ENCODE measurements at places on chromosomes 7 and 10.

DNA sequence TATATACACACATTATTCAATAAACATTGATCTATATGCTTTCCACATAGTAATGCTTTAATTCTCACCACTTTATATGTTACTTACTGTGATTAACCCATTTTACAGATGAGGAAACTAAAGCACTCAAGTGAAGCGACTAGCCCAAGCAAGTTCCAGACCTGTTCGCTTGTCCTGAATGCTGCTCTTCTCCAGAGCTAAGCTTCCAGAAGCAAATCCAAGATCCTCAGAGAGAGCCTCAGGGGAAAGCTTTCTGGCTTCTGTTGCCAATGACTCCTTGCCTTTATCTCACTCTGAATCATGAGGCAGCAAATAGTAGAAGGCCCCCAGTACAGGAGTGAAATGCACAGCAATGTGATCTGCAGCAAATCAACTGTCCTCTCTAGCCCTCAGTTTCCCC, 32.2 kb downstream of the XPNPEP1 start:
- no peak for DNase-seq

- DNase-seq: no peak
Observed at GRCh38 chr10:3471472-3471871, 298.9 kb upstream of the PITRM1 start.

DNA sequence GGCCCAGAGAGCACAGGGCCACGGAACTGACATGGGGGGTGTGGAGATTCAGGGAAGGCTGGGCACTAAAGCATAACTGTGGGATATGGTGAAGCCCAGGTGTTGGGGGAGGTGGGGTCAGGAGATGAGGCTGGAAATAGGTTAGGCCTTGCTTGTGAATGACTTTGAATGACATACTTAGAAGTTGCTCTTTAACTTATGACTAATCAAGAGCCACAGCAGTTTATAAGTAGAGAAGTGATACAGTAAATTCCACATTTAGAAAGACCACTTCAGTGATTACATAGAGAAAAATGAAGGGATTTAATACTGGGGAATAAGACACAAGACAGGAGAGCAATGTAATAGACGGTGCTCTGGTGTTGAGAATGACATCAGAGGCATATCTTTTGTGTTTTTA, 120.8 kb upstream of the SEC61G start:
- DNase-seq: no peak

- DNase-seq: no peak
Observed at GRCh38 chr7:151143261-151144015, 24.1 kb downstream of the GBX1 start.

- DNase-seq: no peak
Observed at GRCh38 chr10:118844731-118845521, 90.2 kb upstream of the CACUL1 start.

DNA sequence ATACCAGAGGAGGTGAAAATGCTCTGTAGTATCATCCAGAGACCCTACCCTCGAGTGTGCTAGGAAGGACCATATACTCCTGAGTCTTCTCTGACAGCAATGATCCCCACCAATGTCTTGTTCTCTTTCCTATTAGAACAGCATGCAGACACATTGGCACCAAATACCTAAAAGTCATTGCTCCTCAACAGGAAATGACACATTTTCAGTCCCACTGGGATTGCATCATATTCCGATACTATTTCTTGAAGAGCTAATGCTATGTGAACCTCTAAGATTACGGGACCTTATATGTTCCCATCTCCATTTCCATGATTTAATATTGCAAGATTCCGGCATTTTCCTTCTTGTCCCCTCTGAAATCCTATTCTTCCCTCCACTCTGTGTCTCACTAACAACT, 177.4 kb downstream of the NRP1 start:
- no peak for DNase-seq

- no peak for DNase-seq
Observed at GRCh38 chr10:114719311-114719710, 61.2 kb upstream of the ABLIM1 start.

DNA sequence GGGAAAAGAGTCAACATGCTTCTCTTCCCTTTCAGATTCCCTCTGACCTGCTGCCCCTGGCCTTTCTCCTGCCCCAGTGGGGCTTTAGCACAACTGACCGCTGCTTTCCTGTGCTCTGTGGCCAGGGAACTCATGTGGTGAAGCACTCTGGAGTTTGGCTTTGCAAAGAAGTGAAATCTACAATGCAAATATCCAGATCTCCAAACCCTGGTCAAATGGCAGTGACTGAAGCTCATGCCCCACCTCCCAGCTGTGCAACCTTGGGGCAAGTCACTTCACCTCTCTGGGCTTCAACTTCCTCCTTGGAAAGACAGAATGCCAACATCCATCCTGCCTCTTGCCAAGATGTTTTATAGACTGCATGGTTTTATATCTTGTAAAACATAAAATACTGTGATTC, 157.8 kb downstream of the NEURL1 start:
- no peak for DNase-seq

DNA sequence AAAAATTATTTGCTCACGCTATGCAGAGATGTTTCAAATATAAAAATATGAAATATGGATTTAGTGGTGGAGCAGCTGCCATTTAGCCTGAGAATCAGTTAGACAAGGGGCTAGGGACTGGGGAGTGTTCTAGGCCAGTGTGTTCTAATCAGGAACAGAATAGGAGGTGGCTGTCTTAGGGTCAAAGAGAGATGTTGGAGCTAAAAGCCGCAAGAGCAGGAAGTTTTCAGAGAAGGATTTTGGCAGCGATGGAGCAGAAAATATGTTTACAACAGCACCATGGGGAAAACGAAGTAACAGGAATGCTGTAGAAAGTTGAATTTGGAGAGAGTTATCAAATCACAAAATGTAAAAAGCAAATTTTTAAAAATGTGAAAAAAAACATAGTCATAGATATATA, 314.0 kb upstream of the SEMA3A start:
- no peak for DNase-seq

GRCh38 chr7:147547252-147547897, 1043.2 kb upstream of the C7orf33 start:
- DNase-seq: peak; percentile 65

DNA sequence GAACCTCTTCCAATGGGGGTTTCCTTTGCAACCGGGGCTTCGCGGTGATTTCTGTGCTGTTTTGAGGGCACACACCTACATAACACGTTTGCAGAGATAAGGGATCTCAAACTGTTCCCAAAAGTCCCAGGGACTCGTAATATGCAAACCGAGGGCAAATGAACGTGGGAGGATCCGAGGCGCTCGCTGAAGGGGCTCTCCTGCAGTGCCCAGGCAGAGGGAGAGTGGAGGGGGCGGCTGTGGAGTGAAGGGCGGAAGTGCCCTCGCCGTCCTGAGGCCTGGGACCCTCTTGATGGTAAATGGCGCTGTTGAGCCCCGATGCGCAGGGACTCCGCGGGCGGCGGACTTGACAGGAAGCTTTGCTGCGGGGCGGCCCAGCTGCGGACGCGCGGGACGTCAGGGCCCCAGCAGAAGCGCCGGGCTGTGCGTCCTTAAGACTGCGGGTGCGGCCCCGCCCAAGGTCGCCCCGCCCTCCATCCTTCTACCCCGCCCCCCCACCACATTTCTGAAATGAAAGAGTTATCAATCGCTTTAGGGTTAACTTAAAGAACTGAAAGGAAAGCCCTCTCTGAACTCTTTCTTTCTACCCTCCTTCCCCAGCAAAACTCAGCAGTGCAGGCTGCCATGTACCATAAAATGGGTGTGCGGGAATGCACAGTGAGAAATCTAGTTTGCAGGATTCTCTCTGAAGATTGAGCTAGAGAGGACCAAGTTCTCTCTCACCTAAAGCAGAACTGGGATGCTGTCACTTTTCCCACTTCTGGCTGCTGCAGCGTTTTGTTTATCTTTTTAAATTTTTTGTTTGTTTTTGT, 151.8 kb upstream of the YAE1 start:
- peak; percentile 55 for DNase-seq

Data from D341Med (cell line).